Mesenchymal stem cell (in vitro differentiated cells and primary cell): ENCODE measurements at places on chromosomes 2 and 18.
A peak's percentile ranks its signal among the peaks of the same experiment; 100 is the strongest.

DNA sequence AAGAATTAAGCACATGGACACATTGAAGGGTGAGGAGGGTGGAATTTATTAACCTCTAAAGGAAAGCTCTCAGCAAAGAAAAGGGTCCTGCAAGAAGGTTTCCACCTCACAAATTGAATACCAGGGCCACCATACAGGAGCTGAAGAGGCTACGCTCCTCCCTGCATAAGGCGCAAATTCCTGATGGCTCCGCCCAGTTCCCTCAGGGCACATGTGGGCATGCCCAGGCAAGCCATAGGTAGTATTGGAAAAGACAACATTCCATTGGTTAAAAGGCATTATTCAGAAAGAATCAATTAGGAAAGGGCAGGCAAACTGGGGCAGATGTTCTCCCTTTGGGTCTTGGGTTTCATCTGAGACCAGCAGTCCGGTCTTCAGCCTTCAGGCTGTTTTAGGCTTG, 161.2 kb downstream of the PTPRM start:
- no peak for DNase-seq

DNA sequence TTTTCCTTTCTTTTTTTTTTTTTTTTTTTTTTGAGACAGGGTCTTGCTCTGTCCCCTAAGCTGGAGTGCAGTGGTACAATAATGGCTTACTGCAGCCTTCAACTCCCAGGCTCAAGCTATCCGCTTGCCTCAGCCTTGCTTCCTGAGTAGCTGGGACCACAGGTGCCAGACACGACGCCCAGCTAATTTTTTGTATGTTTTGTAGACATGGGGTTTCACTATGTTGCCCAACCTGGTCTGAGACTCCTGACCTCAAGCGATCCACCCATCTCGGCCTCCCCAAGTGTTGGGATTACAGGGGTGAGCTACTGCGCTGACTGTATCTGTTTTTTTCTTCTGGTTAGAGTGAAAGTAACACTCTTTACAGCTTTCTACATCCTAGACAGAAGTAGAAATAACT, 240.3 kb upstream of the FBXO11 start:
- DNase-seq: no peak

- peak; percentile 55 for DNase-seq
These were observed 5.7 kb downstream of the AGPS start for GRCh38 chr2:177398290-177398683.

DNA sequence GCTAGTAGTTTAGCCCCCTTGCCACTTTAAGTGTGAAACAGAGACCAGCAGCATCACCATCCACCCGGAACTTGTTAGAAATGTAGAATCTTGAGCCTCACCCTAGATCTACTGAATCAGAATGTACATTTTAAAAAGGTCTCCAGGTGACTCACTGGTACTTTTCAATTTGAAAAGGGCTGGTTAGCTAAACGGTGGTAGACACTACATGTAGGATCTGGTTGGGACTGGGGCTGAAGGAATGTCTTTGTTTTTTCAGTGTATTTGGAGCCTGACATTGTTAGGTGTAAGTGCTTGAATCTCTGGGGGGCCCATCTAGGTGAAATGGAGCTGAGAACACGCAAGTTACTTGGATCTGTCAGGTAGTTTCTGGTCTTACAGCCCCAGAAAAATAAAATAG, 44.0 kb upstream of the XPO1 start:
- no peak for DNase-seq

DNA sequence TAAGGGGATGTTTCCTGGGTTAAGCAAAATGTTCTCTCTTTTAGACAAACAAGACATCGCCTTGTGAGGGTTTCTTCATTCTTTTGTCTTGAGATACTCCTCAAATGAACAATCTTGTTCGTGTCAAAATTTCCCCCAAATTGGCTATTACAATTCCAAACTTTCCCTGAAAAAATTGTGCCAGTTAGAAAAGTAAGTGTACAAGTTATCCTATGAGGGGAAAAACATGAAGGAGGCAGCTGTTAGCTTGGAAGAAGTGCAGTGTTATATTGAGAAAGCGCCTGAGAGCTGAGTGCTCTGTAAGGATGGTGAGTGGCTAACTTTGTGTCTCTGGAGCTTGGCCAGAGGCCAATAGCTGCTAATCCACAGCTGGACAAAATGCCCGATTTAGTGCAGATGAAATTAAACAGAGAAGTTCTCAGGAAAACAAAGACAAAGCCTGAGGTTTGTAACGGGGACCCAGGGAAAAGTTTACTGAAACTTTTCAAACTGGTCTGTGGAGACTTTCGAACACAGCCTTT, 14.1 kb upstream of the PLEKHH2 start:
- DNase-seq: peak; percentile 40

DNA sequence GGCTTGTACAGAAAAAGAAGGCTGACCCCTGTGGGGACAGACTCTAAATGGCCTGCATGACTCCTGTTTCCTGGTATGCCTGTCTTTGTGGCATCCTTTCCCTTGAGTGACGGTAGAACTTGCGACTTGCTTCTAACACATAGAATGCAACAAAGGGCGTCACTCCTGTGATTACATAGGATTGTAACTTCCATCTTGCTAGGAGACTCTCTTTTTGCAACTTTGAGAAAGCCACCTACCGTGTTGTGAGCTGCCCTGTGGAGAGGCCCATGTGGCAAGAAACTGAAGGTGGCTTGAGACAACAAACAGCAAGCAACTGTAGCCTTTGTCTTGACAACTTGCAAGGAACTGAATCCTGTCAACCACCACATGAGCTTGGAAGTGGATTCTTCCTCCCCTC, 46.5 kb downstream of the THNSL2 start:
- DNase-seq: no peak

GRCh38 chr18:58781627-58782194, 83.0 kb upstream of the ZNF532 start:
- peak; percentile 85 for DNase-seq
